GDM1 (cell line): ENCODE measurements at places on chromosomes 12 and 14.

- no peak for DNase-seq
Measured at GRCh38 chr14:22995889-22996625, 13.7 kb upstream of the AJUBA start.

DNA sequence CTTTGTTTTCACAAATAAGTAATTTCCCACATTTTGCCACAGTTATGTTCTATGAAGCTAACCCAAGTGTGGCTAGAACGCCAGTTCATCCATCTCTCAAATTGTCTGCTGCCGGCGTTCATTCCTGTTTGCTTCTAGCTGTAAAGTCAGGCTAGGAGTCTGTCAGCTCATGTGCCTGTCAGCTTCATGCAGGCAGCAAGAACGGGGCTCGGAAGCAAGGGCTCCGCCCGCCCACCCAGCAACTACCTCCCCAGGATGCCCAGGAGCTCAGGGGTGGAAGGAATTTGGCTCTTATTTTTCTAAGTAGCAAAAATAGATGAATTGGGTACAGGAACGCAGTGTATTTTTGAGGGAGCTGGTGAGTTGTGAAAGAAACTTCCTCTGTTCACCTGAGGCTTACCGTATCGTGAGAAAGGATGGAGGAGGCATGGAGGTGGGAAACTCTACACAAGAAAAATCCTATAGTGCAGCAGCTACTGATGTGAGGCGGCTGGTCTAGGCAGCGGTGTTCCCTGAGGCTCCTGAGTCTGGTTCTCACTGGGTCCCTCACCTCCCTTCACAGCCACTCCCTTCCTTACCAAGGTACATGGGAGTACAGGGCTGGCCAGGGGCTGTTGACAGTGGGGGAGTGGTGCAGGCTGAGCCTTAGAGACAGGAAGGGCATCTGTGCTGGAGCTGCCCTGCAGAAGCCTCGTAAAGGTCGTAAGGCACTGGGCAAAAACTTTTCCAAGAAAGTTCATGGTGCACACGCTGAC is 54.5 kb upstream of the AMN start:
- DNase-seq = no peak

DNA sequence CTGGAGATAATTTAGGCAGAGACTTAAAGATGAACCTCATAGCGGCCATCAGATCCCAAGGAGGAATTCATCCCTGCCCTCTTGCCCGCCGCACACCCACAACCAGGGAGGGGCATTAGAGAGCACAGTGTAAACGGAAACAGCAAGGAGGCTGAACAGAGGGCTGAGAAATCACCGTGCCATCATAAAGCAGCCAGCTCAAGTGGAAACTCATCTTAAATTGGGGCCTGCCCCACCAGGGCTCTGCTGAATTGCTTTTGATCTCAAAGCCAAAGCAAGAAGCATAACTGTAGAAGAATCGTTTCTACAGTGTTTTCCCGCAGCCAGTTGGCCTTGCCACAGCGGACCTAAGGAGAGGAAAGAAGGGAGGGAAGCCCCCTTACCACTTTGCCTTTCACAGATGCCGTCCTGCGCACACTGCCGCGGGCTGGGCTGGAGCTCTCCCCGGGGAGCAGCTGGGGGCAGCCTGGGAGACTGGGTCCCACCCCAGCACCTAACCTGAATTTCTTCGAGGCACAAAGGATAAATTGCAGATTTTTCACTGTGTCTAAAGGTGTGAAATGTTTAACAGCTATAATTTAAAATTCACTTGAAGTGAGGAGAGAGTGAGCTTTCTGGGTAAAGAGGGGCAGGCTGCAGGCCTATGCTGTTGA is 51.8 kb upstream of the MMP17 start:
- no peak for DNase-seq

GRCh38 chr14:96614481-96614881 is 112.3 kb downstream of the PAPOLA start:
- no peak for DNase-seq
